ENCODE measurements at places on chromosomes 4 and X.
A peak's percentile ranks its signal among the peaks of the same experiment; 100 is the strongest.

- DNase-seq: no peak
These were observed 2.5 kb downstream of the SPIN2A start for GRCh38 chrX:57134702-57135101.

- no peak for DNase-seq
These were observed 37.2 kb downstream of the CPLX1 start for GRCh38 chr4:788636-789297.

- no peak for DNase-seq
These were observed 45.9 kb upstream of the ALG13 start for GRCh38 chrX:111634823-111635729.

GRCh38 chrX:72276478-72276953, 532 bp downstream of the RPS4X start:
- no peak for DNase-seq

DNA sequence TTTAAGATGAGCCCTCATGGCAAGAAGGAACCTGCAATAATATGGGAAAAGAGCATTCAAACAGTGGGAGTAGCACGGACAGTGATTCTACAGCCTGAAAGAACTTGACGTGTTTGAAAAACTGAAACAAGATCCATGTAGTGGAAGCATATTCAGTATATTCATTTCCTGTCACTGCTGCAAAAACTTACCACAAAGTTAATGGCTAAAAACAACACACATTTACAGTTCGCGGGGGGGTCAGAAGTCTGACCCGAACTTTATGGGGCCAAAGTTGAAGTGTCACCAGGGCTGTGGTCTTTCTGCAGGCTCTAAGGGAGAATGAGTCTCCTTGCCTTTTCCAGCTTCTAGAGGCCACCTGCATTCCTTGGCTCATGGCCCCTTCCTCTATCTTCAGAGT, 52.6 kb upstream of the ARX start:
- no peak for DNase-seq

GRCh38 chrX:128698573-128699181, 646.5 kb upstream of the ACTRT1 start:
- no peak for DNase-seq

- no peak for DNase-seq
These were observed 140.4 kb upstream of the SLITRK2 start for GRCh38 chrX:145677109-145677817.

GRCh38 chr4:98275145-98275544, 14.0 kb downstream of the RAP1GDS1 start:
- no peak for DNase-seq

GRCh38 chrX:38960137-38960536, 158.9 kb downstream of the MID1IP1 start:
- DNase-seq: no peak

DNA sequence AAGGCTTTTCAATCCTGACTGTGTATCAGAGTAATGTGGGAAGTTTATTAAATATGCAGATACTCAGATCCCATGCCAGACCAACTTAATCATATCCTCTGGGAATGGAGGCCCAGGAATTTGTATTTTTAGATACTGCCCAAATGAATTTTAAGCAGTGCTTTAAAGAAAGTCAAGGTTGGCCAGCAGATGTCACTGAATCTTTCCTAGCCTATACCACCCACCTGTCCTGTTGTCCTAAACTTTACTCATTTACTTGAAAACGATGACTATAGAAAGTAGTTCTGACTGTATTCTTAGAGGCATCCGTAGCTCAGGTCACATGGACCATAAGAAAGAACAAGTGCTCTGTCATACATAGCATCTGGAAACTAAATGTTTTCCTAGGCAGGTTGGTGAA, 79.9 kb downstream of the AMOT start:
- no peak for DNase-seq

DNA sequence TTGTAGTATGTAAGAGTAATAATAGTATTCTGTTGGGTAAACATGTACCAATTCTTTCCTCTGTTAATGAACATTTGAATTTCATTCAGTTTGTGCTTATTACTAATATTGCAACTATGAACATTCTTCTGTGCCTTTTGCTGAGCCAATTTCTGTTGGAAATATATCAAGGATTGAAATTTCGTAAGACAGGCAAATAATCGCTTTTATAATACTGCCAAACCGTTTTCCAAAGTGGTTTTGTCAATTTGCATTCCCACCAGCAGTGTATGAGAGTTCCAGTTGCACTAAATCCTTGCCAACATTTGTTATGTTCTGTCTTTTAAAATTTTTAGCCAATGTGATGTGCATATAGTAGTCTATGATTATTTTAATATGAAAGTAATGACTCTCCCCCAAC, 38.6 kb downstream of the MAGEB17 start:
- DNase-seq: no peak

- no peak for DNase-seq
These were observed 203.7 kb upstream of the NWD2 start for GRCh38 chr4:37040816-37041215.

- no peak for DNase-seq
These were observed 4.1 kb downstream of the S100G start for GRCh38 chrX:16654093-16654492.

DNA sequence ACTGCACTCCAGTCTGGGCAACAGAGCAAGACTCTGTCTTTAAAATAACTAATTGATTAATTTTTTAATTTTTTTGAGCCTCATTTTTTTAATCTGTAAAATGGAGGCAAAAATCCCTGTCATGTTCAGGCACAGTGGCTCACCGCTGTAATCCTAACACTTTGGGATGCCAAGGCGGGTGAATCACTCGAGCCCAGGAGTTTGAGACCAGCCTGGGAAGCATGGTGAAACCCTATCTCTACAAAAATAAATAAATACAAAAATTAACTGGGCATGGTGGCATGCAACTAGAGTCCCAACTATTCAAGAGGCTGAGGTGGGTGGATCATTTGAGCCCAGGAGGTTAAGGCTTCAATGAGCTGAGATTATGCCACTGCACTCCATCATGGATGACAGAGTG, 15.4 kb downstream of the AMTN start:
- no peak for DNase-seq

DNA sequence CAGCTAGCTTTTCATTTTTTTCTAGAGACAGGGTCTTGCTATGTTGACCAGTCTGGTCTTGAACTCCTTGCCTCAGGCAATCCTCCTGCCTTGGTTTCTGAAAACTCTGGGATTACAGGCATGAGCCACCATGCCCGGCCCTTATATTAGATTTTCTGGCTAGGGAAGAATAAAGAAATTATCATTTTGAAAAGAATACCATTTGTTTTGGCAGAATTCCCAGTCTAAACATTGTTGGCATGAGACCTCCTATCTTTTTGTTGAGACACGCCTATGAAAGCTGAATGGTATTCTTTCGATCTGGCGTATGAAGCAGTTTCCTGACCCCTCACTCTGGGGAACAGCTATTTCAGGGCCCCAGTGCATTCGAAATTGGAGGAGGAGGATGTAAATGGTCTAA, 107.0 kb downstream of the REPS2 start:
- DNase-seq: no peak

- no peak for DNase-seq
These were observed 3.9 kb upstream of the SULT1B1 start for GRCh38 chr4:69764311-69764710.

- DNase-seq: peak; percentile 75
These were observed at the start of gene CXCL8 for GRCh38 chr4:73740353-73740778. CXCL8 (plus strand) TSS chr4:73740569; CDS start chr4:73740659, 90 bp downstream.

DNA sequence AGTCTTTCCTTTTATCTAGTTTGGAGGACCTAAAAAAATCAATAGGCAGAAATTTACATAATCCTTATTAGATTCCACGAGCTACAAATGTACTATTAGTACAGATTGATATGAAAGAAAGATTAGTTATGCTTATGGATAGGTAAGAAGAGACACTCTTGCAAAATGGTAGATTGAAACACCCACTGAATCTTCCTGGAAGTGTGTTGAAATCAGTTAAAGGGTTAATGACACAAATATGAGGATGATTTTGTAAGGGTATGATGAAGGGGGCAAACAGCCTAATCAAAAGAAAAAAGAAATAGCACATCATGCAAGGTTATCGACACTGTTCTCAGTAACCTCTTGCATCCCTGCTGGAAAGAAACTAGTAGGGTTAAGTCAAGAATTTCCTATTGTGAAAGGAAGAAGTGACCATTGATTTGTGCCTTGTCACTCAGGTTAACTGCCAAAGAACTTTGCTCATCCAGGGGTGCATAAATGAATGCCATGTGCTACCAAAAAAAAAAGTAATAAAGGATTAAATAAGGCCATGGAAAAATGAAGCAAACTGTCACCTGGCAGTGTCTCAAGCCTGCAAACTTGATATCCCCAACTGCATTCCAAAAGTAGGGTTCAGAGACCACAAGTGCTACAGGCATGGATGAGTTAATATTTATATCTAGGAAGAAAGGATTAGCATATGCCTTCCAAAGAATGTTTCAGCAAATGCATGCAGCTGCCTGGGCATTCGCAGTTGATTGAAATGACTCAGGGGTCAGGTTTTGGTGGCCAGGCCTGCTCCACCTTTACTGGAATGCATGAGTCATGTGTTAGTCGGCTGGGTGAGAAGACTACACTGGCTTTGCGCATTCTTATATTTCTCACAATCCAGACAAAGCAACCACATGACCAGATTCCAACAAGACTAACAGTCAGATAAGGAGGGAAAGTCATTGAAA, 78.3 kb upstream of the ATXN3L start:
- peak; percentile 97 for DNase-seq
